DMS153 (cell line): ENCODE measurements at places on chromosomes 13 and 19.

DNA sequence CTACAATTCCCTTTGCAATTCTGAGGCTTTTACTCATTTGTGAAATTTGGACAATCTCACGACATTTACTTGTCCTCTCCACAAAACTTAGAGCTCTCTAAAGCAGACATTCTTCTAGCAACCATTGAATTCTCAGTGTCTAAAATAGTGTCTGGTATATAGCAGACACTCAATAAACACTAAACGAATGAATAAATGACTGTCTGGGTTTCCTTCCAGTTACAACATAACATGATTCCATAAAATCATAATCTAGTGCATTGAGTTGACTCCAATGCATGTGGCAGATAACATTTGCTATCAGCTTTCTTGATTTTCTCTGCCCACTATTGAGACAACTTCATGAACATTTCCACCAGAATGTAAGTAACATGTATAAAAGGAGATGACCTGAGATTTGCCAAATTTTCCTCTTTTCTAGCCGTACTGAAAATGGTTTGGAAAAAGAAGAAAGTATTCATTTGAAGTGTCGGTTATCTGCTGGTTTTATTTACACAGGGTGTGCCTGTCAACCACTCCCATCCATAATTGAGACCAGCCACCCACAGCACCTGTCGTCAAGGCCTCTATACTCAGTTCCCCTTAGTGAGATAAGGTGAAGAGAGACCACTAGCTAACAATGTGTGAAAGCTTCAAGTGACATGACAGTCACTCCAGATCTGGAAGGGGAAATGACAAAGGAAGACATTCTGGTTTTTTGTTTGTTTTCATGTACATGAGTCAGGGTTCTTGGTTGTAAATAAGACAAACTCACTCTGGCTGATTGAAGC, 4.8 kb upstream of the SERP2 start:
- DNase-seq: peak; percentile 53

- DNase-seq: no peak
Observed at GRCh38 chr13:73778242-73778864, 355.9 kb downstream of the KLF12 start.

GRCh38 chr13:53121131-53121773, 92.6 kb downstream of the OLFM4 start:
- no peak for DNase-seq

GRCh38 chr13:93476175-93476574, 249.6 kb downstream of the GPC6 start:
- no peak for DNase-seq

DNA sequence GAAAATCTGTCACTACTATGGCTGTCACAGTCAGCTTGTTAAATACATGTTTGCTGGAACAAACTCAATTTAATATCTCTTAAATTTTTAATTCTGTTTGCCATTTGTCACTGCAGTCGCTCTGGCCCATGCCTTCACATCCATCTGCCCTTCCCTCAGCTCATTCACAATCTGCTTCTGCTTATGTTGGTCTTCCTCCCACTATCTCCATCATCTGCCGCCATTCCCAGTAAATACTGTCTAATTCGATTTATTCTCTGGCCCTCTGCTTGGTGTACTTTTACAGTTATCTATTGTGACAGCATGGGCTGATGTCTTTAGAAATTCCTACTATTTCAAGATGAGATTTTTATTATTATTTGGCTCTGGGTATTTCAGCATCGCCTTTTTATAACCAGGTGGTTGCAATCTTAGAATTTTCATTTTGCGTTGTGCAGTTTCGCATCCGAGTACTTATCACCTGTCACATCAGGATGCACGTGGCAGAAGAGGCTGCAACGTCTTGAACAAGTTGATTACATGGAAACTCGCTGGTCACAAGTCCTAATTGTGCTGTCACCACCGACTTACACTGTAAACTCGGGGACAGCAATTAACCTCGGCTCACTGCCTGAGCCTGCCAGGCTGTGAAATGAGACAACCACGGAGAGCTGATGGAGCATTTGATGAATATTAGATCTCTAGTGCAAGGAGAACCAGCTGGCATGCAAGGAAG, 158.4 kb downstream of the MYO16 start:
- no peak for DNase-seq

GRCh38 chr13:59883885-59884284, 279.8 kb downstream of the DIAPH3 start:
- DNase-seq: no peak

DNA sequence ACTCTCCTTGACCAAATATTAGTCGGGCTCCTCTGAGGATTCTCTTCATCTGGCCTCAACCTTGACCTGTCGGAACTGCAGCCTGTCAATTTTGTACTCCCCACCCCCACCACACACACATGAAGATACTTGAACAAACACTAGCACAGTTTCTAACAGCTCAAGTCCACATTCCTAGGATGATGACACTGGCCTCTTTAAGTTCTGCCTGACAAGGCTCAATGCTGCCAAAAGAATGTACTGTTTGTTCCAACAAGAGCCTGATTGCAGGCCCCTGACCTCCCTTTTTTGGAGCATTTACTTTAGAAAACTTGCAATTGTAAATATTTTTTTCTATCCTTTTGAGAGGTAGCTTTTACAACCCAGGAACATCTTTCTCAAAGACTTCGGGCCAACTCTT, 169.2 kb upstream of the IRS2 start:
- DNase-seq: no peak

GRCh38 chr13:70817576-70817975, 709.3 kb upstream of the KLHL1 start:
- no peak for DNase-seq

GRCh38 chr19:33905937-33906577, 109.4 kb downstream of the KCTD15 start:
- DNase-seq: no peak

DNA sequence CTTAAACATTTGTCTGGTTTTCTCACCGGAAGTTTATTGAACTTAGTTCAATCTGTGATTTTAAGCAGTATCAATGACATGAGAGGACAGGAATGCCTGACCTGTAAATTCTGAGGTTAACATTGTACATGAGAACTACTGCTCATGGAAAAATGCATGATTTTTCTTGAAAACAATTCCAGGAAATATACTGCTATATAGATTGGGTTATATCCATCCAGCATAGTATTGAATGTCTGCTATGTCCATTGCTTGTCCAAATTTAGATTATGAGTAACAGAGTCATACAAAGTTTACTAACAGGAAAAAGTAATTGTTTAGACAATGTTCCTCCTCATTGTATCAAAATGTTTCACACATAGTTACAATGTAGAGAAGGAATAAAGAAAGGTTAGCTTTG, 606.8 kb downstream of the DACH1 start:
- no peak for DNase-seq

- peak; percentile 64 for DNase-seq
Observed at GRCh38 chr13:46571189-46571908, 18.4 kb downstream of the LRCH1 start.

DNA sequence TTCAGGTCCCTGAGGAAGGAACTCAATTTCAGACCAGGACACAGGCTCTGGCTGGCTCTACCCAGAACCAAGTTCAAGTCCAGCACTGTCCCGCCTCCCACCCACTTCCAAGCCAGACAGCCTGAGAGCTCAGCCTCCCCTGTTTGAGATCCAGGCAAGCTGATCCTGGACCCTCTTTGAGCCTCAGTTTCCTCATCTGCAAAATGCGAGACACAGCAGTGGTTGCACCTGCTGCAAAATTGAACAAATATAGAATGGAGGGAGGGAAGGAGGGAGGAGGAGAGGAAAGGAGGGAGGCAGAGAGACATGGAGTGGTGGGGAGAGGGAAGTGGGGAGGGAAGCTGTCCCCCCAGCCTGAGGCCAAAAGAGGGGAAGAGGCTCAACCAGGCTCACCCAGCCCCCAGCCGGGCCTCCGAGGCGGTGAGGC, 751 bp downstream of the TMEM221 start:
- no peak for DNase-seq

DNA sequence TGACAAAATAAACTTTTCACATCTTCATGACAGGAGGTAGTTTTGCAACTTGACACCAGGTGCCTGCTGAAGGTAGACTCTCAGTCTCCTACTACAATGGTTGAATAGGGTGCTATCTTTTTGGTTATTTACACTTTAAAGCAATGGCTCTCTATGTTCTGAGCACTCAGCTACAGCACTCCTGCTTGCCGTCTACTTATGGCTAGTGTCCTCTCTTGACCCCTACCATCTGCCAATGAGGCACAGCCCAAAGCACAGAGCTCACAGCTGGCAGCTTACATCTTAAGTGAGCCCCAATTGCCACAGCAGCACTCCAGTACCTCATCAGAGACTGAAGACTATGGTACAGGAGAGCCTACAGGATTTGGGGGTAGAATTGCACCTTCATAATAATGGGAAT, 11.4 kb downstream of the ZNF708 start:
- DNase-seq: no peak

GRCh38 chr19:43469160-43469480, 3.7 kb upstream of the LYPD3 start:
- no peak for DNase-seq

DNA sequence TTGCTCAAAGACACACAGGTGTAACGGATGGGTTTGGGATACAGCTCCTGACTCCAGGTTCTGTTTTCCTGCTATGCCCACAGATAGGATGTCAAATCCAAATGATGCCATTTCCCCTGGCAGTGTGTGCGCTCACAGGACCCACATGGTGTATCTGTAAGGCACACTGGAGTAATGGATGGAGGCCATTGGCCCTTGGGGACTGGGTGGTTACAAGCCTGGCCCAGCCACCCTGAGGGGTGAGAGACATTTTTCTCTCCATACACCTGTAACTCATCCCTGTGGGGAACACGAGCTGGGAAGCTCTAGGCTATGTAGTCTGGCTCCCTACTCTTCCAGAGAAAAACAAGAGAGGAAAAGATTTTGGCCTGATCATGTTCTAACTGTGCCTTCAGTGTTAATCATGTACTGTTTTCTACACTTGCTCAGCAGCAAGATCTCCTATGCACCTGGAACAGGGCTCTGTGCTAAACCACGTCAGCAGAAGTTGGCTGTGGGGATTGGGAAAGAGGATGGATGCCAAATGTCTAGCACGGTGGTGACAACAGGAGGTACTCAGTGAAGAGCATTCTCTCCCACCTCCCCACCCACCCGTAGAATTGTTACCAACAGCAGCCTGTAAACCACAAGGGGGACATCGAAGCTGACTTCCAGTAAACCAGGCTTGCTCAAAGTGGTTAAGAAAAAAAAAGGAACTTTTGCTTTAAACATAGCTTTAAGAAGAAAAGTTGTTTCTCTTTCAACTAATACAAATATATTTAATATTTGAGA, 237.0 kb downstream of the LACC1 start:
- DNase-seq: no peak

GRCh38 chr19:39996218-39996810, 546 bp upstream of the ZNF546 start:
- DNase-seq: no peak

- no peak for DNase-seq
Observed at GRCh38 chr13:110371550-110372465, 64.7 kb downstream of the COL4A2 start.

DNA sequence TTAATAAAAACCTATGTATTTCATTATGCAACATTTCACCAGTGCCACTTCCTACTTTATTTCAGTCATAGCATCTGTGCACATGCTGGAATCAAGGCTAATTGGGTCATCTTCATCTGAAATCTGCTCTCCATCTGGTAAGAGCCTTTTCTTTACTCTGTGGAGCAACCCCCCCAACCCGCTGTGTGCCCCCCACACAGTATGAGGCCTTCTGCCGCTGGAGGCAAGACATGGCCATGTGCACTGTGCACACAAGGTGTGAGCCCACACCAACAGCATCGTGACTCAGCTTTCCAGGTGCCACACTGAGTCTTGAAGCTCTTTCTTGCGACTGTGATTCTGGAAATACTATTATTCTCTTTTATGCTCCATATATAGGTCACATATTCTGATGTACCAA, 471.0 kb downstream of the TBC1D4 start:
- DNase-seq: no peak

- DNase-seq: no peak
Observed at GRCh38 chr13:45989607-45990006, 62.9 kb downstream of the ZC3H13 start.

DNA sequence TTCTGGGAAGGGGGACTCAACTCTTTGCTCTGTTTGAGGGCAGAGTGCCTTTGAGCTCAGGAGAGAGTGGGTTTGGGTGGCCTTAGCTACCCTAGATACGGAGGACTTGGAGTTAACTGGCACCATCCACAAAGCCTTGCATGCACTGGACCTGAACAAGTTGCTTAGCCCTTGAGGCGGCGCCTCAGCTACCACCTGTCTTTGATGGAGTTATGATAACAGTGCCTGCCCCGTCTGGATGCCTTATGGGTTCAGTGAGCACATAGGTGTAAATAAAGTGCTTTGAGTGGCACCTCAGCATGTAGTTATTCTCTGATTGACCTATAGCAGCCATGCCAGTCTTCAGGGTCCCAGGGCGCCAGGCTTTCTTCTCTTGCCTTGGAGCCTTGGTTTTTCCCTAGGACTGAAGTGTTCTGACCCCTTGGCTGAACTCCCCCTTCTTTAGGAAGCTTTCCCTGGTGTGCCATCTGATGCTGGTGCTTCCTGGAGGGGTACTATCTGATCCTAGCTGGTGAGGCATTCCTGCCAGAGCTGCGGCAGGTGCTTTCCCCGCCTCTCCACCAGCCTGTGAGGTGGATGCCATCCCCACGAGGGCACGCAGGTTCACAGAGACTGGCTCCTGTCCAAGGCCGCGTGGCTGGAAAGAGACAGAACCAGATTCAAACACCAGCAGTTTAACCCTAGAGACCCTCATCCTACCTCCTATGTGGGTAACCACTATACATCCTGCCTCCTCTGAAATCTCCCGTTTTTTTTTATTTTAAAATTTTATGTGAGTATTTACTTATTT, 5.8 kb downstream of the BCKDHA start:
- no peak for DNase-seq

DNA sequence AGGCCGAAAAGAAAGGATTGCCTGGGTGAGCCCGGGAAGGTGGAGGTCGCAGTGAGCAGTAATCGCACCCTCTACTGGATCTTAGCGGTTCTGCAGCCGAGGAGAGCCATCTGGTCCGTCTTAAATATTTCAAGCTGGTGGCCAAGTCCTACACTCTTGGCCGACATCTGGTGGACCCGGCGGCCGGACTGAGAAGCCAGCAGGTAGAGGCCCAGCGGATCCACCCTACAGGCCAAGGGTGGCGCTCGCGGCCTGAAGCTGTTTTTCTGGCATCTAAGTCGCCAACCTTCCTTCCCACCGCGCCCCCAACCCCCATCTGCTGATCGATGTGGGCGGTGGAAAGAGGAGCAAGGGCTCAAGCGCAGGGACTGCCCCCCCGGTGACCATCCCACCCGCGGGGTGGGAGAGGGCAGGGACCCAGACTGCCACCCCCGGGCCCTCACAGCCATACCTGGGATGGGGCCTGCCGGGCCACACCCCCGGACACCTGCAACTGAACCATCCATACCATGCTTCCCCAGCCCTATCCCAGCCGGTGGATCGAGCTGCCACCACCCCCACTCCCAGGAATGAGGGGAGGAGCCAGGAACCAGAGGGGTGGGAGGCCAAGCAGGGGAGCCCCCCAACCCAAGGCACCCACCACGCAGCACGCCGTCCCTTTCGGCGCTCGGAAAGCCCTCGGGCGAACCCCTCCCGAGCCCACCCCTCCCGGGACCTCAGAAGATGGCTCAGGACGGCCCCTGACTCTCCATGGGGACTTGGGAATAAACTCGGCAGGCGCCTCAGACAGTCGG, 46.3 kb upstream of the ZNF730 start:
- DNase-seq: no peak

GRCh38 chr19:46299004-46299509, 2.2 kb downstream of the HIF3A start:
- DNase-seq: peak; percentile 95
